ENCODE measurements at places on chromosomes 3 and 15. TPM values are rescaled to one million over a fixed set of nuclear protein-coding genes. Genes with fewer than 3 reads are reported as not detected.

Gene CCDC54
- not detected for total RNA-seq

Gene COL7A1
- total RNA-seq: 2.5 TPM

Gene C2CD4A
- total RNA-seq: 0.50 TPM

Gene ZPLD1
- not detected for total RNA-seq

Gene SSUH2
- not detected for total RNA-seq

Gene SPPL2A
- total RNA-seq: 101 TPM

Gene GABRG3
- total RNA-seq: 0.03 TPM

Gene TUSC7
- not detected for total RNA-seq

Gene CHRNA5
- total RNA-seq: 0.35 TPM

Gene ESYT3
- total RNA-seq: 0.20 TPM

Gene CLDN18
- 0.23 TPM for total RNA-seq

Gene HGD
- 510 TPM for total RNA-seq

Gene DISP2
- total RNA-seq: 0.25 TPM

Gene CAND2
- 7.2 TPM for total RNA-seq

Gene ZNF860
- not detected for total RNA-seq
